ENCODE measurements at places on chromosomes 7 and 10.
A peak's percentile ranks its signal among the peaks of the same experiment; 100 is the strongest.

- DNase-seq: no peak
Observed at GRCh38 chr7:90839316-90839715, 243.2 kb downstream of the CDK14 start.

DNA sequence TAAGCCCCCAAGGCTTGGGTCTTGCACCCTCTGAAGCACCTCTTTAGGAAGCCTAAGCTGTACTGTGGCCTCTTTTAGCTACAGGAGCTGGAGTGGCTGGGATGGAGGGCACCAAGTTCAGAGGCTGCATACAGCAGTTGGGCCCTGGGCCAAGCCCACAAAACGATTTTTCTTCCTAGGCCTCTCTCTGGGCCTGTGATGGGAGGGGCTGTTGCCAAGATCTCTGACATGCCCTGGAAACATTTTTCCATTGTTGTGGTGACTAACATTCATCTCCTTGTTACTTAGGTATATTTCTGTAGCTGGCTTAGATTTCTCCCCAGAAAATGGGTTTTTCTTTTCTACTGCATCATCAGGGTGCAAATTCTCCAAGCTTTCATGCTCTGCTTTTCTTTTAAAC lies 375.7 kb upstream of the NPSR1 start:
- no peak for DNase-seq

- no peak for DNase-seq
Observed at GRCh38 chr7:88967432-88967831, 171.9 kb upstream of the TEX47 start.

DNA sequence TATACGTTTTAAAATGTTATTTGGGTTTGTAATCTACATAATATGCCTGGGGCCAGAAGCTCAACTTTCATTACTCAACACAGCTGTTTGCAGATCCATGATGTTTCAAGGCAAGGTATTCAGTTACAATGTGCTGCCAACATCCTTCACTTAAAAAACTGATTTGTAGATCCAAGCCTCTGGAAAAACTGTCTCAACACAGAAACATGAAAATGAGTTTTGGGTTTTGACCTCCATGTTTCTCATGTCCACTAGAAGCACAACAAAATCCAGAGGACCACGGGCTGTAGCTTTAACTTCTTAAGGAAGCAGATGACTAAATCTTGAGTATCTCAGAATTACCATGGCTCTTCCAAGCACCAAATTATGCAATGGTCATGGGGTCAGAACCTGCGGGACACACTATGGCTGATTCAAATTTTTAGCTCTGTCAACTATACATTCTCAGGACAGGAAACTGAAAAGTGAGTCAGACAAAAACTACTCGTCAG lies 247.1 kb upstream of the GRB10 start:
- peak; percentile 64 for DNase-seq

DNA sequence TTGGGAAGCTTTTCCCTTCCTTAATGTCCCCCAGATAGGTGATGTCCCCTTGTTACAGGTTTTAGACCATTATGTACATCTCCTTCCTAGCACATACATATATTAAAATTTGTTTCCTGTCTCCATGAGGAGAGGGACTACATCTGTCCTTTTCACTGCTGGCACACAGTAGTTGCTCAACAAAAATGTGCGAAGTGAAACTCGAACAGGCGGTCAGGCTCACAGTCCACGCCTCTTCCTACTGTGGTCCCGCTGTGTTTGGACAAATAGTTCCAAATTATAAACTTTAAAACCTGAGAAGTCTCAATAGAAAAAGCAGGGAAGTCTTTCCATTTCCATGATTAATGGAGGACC lies 1.2 kb upstream of the HHEX start:
- DNase-seq: no peak
